ENCODE measurements at places on chromosomes 5 and 9.

GRCh38 chr5:123681061-123681460, 169.1 kb downstream of the CSNK1G3 start:
- DNase-seq = peak; percentile 28

GRCh38 chr9:122060481-122060880, 32.6 kb downstream of the TTLL11 start:
- DNase-seq = no peak

DNA sequence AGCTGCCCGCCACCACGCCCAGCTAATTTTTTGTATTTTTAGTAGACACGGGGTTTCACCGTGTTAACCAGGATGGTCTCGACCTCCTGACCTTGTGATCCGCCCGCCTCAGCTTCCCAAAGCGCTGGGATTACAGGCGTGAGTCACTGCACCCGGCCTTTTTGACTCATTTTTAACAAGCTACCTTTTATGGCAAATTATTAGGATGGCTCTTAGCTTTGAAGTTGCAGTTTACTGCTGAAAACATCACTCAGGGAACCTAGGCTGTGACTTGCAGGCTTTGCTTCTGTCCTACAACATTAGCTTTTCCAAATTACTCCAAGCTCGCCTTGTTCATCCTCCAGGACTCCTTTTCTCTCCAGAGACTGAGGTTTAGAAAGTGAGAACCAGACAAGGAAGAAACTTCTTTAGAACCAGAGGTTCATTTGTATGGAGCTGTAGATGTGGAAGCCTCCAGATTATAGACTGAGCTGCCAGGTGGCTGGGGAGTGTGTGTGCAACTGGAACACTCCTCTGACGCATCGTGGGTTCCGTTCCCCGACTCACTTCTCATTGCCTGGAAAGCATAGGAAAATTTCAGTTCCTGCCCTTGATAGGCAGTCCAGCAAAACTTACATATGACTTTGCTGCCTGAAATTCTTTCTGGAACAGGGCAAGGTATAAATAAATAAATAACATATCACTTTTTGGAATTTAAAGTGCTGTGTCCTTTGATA, 23.8 kb upstream of the SPTAN1 start:
- DNase-seq = peak; percentile 44

- peak; percentile 32 for DNase-seq
Measured at GRCh38 chr9:26789959-26790358, 102.6 kb downstream of the CAAP1 start.

DNA sequence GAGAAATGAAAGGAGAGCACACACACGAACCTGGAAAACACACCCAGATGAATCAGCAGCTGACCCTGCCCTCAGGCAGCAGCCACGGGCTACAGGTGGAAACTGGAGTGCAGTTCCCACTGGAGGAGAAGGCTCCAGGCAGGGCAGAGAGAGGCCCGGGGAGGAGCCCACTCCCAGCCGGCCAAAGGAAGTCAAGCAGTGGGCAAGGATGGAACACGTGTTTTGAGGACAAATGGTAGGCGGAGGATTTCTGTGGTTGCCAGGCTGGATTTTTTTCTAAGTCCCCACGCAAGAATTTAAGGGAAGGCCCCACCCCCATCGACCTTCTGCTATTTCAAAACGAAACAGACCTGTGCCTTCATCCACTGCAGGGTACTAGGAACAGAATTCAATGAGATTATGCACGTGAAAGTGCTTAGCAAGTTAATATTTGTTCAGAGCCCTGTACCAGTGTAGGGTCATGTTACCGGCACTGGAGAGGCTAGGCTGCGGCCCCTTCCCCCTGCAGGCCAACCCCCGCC, 6.8 kb downstream of the EPB41L4B start:
- DNase-seq = no peak
